ENCODE measurements at places on chromosomes 11 and 22.

DNA sequence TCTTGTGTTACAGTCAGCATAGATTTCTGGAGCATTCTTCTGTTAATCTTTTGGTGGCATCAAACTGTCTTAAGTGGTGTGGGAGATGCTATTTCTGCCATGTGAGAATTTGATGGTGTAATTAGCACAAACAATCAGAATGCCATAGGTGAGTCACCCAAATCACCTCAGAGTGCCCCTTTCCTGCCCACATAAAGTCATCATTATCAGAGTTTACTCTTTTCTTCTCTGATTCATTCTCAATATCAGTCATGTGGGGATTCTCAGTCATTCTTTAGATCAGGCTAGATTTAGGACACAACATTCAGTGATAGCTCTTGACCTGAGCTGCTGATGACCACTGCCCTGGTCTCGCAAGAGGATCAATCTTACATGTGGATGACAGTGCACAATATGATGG, 23.7 kb upstream of the MS4A6A start:
- no peak for DNase-seq

GRCh38 chr11:33770236-33770635, 4.1 kb downstream of the FBXO3 start:
- no peak for DNase-seq

- DNase-seq = peak; percentile 86
These were observed 7.8 kb downstream of the DCPS start for GRCh38 chr11:126311401-126312291.

- DNase-seq = no peak
These were observed 6.6 kb downstream of the PRODH start for GRCh38 chr22:18929459-18929858.

GRCh38 chr11:108204376-108204775, 18.1 kb downstream of the NPAT start:
- DNase-seq = no peak

GRCh38 chr11:96218901-96219300, 124.1 kb downstream of the MAML2 start:
- DNase-seq = no peak

- DNase-seq = peak; percentile 62
These were observed 29.6 kb downstream of the PRDM10 start for GRCh38 chr11:129973068-129973467.
